ENCODE measurements at places on chromosomes 5 and 9.

GRCh38 chr5:155631116-155631515 is 617.6 kb downstream of the KIF4B start:
- DNase-seq, result no peak

DNA sequence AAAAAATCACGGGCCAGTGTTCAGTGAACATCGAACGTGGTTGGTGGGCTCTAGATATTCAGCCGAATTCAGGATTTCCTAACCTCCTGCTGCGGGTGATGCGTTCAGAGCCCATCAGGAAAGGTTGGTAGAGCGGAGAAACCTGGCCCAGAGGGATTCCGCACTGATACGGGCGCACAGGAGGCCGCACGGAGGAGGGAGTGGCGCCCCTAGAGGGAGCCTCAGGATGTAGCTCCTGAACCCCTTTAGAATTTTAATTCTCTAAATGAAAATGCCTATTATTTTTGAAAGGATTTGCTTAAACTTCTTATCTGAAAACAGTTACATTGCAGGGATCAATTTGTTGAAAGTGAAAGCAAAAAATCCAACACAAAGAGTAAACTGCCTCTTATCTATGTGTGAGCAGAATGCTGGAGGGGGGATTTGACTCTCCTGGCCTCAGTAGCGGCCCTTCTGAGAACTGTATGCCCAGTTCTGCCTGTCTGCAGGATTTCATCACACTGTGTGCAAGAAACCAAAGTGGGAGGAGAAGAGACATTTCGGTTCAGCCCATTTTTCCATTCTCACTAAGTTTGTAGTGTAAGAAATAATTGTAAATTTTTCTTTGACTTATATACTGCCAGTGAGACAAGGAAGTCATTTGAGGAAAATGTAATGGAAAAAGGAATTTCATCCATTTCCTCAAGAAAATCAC is 75.9 kb downstream of the TENT4A start:
- no peak for DNase-seq

DNA sequence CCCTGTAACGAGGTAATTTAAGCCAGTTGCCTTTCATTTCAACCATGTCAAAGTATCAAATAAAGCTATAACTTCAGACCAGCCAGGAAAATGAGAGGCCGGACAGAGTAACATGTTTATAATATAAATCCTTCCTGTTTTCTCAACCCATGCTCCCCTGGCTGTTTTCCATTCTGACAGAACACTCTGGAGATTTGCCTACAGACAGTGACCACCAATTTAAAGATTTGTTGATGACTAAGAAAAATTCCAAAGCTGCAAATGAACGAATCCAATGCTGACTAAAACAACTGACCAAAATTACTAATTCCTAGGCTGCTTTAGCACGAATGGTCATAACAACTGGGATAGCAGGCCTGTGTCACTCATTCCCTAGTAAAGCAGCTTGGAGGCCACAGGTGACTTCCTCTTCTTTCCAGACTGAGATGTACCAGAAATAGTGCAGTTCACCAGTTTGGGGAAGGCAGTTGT is 141.4 kb downstream of the AOPEP start:
- no peak for DNase-seq

DNA sequence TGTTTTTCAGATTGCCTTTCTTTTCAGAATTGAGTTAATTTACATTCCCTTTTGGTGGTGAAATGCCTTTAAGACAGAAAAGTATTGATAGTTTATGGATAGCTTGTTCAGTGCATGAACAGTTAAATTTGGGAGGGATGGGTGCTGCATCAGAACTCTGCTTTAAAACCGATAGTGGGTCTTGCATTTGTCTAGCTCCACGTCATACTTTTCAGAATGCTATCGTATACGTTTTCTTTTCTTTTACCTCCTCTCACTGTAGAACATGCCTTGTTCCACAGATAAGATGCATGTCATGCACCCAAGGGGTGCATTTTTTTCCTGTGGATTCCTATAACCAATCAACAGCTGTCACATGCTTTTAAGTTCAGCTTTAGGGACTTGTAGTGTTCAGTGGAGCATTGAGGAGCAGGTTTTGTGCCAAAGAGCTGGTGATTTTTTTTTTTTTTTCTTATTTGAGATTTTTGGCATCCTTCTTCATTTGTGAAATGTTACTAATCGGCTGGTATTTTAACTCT is 2.3 kb downstream of the SLC44A1 start:
- DNase-seq, result no peak

- no peak for DNase-seq
These were observed 13.9 kb upstream of the UBLCP1 start for GRCh38 chr5:159249158-159249557.

DNA sequence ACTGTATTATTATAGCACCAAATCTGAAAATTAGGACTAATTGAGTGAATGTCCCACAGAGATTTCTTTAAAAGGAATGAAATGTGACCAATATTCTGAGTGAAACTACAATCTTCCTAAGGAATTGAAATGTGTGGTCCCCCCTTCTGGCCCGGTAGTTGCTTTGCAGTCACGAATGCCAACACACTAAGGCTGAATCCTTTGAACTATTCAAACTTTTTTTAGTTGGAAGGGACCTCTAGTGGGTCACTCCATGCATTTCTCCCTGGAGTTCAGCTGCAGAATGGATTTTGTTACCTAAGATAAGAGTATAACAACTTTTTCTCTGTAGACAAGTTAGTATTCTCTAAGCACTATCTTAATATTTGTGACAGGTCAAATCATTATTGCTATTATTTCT is 2.8 kb downstream of the CDH6 start:
- no peak for DNase-seq

DNA sequence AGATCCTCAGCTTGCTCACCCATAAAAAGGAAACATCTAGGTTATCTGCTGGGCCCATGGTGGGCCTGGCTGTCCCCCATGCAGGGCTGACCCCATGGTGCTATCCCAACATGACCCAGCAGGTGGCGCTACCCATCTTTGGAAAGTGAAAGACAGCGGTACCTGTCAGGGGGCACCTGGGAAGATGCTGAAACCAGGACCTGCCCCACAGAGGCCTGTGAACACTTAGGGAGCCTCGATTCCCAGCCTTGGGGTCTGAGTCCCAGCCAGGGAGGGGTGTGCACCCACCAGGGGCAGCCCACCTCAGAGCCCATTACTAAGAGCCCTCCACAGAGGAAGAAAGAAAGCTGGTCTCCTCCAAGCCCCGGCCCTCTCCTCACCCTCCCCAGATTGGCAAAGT is 46.6 kb upstream of the IPPK start:
- DNase-seq, result no peak

DNA sequence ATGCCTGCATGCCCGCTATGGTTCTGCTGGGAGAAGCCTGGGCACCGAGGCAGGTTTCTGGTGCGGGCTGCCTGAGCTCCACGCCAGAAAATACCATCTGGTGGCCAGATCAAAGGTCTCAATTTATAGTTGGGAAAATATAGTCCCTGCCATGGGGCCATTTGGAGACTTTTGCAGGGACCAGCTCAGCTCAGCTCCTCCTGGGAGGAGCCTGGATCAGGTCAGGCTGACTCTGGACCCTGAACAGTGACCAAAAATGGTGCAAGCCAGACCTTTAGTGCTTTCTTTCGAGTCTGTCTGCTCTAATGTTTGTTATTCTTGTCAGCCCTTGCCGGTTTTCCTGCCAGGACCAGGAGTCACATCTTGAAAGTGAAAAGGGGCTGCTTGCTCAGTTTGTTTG is 31.8 kb downstream of the HMCN2 start:
- DNase-seq, result no peak

GRCh38 chr9:112020680-112021596 is 124.3 kb downstream of the UGCG start:
- no peak for DNase-seq

DNA sequence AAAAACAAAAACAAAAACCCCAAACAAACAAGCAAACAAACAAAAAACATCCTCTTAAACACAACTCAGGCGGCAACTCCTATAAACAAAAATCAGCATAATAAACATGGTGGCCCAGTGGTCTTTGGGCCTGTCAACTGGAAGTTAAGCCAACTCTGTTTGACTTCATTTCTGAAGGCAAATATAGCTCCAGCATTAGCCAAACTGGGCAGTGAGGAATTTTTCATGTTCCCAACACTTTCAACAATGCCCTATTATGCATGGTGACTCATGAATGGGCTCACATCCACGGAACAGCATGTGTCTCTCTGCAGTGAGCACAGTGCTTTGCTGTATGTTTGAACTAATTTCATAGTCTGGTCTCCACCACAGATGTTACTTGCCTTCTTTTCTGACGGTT is 143.9 kb upstream of the STC2 start:
- no peak for DNase-seq

- DNase-seq, result no peak
These were observed 518 bp downstream of the SPRY4 start for GRCh38 chr5:142324136-142324870.

DNA sequence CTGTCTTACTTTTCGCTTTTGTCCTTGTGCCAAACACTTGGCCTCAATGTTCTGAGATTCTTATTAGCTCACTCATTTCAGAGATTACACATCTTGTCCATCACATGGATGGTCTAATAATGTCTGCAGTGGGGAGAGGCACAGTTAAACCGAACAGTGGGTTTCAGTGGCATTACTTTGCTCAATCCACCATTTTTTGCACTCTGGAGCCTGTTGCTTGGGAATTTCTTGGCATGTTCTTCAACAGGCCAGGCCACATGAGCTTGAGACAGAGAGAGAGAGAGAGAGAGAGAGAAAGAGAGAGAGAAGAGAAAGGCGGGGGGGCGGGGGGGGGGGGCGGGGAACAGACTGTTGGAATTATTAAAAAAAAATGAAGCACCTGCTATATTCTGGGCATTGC is 1327.8 kb upstream of the WWC1 start:
- no peak for DNase-seq

DNA sequence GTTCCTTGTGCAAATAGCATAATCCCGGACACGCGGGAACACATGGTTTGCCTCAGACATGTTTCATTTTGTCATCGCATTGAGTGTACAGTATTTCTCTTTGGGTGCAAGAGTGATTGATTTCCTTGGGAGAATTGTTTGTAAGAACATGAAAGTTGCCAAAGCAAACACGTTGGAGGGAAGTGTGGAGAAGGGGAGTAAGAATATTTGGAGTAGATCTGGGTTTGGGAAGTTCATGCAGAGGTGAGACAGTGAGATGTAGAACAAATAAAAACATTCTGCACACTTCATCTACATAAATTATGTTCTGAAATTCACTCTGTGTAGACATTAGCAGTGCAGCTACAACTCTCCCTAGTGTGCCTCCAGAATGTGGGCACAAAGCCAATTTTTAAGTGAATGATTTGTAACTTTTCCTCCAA is 24.0 kb downstream of the FOXD1 start:
- no peak for DNase-seq

DNA sequence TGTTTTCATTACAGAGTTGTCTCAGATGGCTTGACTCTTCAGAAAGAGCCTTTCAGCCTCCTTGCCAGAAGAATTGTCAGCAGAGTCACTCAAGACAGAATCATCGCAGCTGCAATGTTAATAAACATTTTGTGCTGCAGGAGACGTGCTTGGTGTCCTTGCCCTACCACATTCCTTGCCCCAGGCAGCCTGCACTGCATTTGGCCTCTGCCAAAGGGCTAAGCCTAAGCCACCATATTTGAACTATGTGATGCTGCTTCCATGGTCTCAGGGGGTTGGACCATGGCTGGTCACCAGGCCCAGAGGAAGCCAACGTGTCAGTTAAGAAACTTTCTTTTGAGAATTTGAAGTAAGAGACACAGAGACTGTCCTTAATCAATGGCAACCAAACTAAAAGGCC is 145.4 kb downstream of the ACTL7B start:
- DNase-seq, result no peak

DNA sequence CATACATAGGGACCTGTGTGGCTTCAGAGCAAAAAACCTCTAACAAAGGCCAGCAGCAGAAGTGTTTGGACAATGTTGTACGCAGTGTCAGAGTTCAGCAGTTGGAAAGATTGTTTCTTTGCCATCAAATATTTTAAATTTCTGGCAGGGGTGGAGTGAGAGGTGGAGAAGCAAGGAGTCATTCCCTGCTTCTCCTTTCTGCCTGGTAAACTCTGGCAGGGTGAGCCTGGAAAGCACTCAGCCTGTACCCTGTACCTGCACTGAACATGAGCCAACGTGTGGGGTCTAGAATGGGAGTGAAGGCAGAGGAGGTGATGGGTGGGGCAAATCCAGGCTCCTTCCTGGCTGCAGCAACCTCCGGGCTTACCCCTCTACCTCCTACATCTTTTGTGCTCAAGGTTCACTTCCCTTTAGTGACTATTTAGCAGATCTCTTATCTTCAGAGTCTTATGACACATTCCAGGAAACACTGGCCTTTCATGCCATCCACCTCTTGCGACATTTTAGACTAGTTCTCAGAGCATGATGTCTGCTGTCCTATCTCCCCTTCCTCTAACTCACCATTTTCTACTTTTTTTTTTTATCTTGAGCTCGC is 445.0 kb upstream of the PIK3R1 start:
- DNase-seq, result no peak

GRCh38 chr5:54401515-54401914 is 54.0 kb upstream of the HSPB3 start:
- DNase-seq, result no peak

DNA sequence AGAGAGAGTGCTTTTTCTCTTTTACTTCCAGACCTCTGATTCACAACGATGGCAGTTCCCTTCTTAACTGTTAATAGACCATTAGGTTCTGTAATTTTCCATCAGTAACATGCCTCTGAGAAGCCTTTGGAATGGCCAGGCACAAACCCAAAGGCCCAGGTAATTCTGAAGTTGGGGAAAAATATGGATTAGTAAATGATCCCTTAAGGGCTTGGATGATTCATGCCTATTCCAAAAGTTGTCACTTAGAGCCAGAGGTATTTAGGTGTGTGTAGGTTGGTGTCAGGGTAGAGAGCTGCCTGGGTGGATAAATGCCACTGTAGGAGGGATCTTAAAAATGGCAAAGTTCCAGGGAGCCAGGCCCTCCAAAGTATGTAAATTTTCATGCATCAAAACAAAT is 228.8 kb downstream of the PLK2 start:
- DNase-seq, result no peak

DNA sequence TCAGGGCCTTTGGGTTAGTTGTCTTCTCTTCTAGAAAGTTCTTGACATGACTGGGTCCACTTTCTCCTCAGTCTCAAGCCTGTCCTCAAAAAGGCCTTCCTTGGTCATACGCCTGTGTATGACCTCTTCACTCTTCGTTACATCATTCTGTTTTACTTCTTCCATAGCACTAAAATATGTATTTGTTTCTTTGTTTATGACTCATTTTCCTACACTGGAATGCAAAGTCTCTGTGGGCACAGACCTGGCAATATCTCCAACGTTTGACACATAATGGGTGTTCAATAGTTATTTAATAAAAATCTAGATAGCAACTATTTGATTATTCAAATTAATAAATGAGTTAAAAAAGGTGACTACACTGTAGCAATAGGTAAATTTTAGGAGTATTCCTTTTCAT is 85.1 kb downstream of the YIPF5 start:
- no peak for DNase-seq

DNA sequence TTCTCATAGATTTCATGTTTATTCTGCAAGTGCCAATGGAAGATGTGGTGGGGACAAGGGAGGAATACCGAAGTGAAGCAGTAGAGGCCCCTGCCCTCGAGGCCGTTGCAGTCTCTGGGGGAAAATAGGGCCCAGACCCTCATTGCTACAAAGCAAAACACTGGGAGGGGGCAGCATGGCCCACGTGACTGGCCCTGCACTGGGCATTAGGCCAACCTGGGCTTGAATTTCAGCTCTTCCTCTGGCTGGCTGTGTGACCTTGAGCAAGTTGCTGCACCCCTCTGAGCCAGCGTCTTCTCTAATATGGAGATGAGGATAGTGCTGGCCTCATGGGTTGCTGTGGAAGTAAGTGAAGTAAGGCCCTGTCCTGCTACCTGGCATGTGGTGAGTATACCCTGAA is 709 bp upstream of the SYNPO start:
- DNase-seq, result no peak

GRCh38 chr5:127290946-127291693 is 524 bp downstream of the MEGF10 start:
- no peak for DNase-seq
